ENCODE measurements at places on chromosomes 12 and 14.

DNA sequence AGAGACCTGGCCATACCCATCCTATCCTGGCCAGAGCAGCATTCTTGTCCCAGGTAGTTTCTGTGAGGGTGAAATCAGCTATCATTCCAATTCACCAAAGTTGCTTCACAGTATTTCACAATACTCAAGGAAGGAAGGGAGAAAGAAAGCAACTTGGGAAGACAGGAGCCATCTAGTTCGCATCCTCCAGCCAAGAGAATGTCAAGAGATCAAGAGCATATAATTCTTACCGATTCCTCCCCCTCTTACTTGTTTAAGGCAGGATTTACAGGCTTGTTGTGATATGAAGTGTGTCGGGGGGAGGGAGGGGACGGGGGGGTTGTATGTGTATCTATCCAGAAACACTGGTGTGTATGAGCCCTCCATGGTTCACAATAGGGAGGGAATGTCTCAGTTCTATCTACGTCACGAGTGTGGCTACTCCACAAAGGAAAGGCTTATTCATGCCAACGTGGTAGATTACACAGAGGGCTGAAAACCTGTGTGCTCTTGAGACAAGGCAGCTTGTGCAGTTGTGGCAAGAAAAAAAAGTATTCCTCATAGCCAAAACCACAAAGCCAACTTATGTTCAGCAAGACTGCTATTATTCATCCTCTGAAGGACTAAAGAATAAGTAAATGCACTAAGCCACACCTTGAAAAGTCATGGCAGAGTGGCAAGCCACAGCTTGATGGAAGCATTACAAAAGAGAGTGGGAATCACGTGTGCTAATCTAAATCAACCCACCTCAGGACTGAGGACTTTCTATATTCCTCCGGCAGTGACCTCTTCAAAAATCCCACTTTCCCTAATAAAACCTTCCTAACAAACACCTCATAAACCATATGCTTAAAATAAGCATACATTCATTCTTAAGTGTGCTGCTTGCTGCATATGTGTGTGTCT lies 35.0 kb downstream of the CORO1C start:
- no peak for DNase-seq

DNA sequence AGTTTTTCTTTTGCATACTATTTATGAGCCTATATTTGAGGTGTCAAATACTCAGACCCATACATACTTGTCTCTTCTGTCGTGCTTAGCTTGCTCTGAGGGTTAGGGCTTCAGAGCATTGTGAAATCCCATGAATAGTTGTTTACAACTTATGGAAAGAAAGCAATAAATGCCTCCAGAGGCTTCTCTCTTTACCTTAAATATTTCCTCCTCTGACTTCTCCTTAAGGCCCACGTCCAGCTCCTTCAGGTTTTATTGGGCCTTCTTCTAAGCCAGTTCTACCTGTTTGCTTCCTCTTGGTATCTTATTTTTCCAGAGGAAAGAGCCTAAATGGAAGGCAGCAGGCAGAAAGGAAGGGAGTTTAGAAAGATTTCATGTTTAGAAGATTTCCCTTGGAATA lies 218.6 kb downstream of the SPTSSA start:
- no peak for DNase-seq

DNA sequence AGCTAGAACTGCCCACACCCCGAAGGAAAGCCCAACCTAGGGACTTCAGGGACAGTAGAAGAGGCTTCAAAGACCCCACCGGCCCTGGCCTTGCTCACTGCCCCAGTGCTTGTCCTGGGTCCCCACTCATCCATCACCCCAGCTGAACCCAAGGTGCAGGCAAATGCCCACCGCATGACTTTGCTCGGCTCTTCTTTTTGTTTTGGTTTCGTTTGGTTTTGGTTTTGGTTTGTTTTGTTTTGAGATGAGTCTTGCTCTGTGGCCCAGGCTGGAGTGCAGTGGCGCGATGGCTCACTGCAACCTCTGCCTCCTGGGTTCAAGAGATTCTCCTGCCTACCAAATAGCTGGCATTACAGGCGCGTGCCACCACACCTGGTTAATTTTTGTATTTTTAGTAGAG lies 9.0 kb downstream of the CCDC85C start:
- peak; percentile 41 for DNase-seq

DNA sequence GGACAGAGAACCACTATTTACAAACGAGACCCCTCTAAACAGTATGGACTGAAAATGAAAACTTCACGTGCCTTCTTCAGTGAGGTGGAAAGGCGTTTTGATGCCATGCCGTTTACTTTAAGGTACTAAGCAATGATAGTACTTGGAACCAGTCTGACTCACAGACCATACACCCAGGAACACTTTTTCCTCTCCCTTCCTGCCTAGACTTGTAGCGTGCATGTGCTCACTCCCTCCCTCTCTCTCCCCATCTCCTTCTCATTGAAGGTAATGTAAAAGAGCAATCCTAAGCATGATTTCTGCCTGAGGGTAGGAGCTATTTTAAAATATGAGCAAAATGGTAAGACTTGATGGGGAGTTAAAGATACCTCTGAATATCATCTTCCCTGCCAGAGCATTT lies 5.9 kb upstream of the RPL41 start:
- DNase-seq = no peak

DNA sequence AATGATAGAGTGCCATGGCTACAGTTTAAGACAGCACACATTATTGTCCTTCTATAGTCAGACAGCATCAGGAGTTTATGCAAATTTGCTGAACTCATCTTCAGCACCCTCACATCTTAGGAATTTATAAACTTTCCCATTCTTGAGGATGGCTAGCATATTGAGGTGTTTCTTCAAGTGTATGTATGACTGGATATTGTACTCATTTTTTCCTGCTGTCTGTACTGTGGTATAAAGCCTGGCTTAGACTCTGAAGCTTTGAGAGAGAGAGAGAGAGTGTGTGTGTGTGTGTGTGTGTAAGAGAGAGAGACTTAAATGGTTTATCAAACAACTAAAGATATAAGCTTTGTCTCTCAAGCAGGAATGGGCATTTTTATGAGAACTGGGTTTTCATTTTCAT lies 161.6 kb downstream of the PIK3C2G start:
- no peak for DNase-seq

DNA sequence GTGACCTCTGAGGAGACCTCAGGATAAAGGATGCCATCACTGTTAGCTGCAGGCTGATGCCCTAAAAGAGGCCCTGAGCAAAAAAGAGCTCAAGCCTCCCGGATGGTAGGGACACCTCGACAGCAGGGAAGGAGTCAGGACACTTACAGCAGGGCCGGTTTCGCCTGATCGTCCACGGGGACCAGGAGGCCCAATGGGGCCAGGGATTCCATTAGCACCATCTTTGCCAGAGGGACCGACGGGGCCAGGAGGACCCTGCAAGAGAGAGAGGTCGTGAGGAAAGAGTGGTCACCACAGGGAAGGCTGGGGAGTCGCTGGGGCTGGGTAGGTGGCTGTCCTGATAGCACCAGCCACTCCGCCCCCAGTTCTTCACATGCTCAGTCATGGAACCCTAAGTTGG lies 12.4 kb downstream of the TMEM106C start:
- DNase-seq = no peak

DNA sequence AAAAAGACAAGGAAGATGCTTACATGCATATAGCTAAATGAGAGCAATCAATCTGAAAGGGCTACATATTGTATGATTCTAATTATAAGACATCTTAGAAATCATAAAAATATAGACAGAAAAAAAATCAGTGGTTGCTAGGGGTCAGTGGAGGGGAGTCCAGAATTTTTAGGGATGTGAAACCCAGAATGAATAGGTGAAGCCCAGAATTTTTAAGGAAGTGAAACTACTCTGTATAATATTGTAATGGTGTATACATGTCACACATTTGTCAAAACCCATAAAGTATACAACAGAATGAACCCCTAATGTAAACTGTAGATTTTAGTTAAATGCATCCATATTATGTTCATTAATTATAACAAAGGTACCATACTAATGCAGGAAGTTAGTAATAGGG lies 713.2 kb downstream of the FLRT2 start:
- DNase-seq = no peak

- DNase-seq = no peak
Observed at GRCh38 chr14:102971314-102971713, 48.9 kb downstream of the AMN start.

DNA sequence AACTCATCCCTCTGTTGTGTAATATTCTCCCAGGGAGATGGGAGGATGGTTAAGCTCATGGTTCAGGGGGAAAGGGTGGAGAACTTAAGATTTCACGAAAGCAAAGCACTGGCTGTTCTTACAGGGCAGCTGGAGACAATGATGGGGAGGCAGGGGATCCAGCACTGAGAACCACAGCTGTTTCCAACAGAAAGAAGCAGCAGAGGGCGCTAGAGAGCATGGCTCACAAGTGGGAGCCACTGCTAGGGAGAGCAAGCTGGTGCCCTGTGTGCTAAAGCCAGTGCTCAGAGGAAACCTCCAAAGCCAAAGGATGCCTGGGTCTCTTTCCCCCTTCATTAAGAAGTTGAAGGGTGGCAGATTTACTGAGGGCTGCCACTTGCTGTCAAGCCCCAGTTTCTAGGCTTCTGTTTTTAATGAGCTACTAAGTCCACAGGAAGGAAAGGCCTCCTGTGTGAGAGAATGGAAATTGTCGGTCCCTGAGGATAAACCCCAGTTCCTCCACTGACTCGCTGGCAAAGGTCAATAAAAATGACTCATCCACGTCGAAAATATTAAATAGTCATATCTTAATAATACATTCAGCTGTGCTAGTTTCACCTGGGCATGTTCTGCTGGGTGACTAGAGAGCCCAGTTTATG lies 199.7 kb downstream of the ANO2 start:
- DNase-seq = peak; percentile 22

GRCh38 chr14:58091883-58092630 lies 60.0 kb downstream of the ARMH4 start:
- DNase-seq = no peak

GRCh38 chr12:58818546-58818945 lies 101.8 kb downstream of the LRIG3 start:
- DNase-seq = no peak

GRCh38 chr14:99687284-99688209 lies 3.4 kb downstream of the CYP46A1 start:
- peak; percentile 19 for DNase-seq

GRCh38 chr12:66717036-66717673 lies 38.3 kb upstream of the GRIP1 start:
- DNase-seq = no peak

DNA sequence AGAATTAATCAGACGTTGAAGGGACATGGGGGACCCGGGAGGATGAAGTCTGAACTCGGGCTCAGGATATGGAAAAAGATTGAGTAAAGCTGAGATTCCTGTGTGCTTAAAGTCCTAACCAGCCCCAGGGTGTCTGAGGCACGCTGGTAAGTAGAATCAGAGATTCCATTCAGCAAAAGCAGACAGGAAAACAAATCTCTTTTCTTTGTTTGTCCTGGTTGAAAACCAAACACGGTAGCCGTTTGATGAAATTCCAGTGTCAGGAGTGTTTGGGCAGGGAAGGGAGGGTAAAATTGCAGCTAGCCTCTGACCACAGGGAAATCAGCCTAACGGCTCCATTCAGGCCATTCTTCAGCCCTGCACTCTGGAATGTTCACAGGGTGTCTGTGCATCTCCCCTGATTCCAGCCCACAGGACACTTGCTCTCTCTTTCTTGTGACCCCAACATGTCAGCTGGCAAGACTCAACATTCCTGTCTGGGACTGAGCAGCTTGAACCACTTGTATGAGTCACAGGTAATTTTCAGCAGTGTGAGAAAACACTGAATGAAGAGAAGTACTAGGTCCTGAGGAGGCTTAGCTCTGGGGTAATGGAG lies 31.0 kb downstream of the NINJ2 start:
- DNase-seq = no peak

DNA sequence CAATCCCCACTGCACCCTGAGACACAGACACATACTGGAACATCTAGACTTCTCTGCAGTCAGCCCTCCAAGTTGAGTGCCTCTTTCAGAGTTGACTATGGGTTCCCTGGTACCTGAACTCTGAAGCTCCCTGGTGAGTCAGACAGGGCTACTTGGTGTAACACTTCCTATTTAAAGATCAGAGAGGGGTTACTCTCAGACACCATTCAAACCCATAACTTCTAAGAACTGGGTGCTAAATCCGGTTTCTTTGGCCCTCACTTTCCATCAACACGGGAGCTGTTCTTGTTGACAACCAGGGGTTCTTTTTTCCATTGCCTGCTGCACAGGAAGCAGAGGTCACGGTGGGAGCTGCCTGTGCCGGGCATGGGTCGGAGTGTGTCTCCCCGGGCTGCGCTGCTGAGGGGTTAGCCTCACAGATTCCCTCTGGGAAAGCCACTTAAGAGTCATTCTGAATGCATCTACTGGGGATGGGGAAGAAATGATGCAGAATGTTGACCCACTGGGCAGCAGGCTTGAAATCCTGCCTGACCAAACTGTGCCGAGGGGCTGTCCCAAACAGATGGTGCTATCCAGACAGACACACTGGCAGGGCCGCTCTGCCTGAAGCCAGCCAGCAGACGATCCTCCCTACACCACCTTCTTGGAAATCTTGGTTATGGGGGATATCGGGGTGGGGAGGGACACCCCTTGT lies 74.1 kb downstream of the PITPNM2 start:
- peak; percentile 52 for DNase-seq

DNA sequence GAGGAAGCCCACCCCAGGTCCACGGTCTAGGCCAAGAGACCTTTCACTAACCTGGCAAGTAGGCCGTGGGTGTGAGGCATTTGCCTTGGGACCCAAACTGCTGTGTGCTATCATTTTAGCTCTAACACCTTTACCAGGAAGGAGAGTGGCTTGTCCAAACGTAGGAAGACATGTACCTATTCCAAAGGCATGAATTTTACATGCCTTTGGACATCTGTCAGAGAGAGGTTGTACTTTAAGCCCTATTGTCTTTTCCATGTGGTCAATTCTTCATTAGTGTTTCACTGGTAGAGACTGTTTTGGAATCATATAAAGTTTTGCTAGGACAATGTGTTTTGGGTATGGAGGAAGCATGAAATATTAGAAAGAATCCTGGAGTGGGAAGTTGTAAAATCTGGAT lies 148.8 kb downstream of the SLC41A2 start:
- DNase-seq = no peak

- DNase-seq = peak; percentile 68
Observed at GRCh38 chr14:49853572-49854375, 1.2 kb upstream of the NEMF start.

- no peak for DNase-seq
Observed at GRCh38 chr12:475286-475685, 15.5 kb downstream of the B4GALNT3 start.

- no peak for DNase-seq
Observed at GRCh38 chr12:2963760-2964292, 4.6 kb downstream of the TEAD4 start.

DNA sequence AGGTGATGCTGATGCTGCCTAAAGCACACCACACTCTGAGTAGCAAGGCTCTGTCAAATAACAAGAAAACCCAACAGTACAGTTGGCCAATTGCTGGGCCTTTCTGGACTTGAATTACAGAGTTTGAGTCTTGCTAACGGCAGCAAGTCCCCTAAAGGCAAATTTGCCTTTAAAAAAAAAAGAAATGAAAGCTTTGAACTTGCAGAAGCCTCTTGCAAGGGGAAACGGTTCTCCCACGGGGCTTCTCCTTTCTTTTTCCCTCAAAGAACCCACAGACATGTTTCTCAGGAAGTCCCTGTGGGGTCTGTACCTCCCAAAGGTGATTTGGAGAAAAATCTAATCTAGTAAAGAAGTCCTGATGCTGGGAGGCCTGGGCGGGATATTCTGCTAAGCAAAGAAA lies 191.3 kb upstream of the MYL2 start:
- DNase-seq = no peak

GRCh38 chr12:101733166-101733565 lies 6.1 kb downstream of the SYCP3 start:
- DNase-seq = no peak

- no peak for DNase-seq
Observed at GRCh38 chr14:103058164-103059055, 1.1 kb upstream of the CDC42BPB start.

- no peak for DNase-seq
Observed at GRCh38 chr12:31234955-31235867, 90.7 kb downstream of the SINHCAF start.

GRCh38 chr14:50171895-50172294 lies 55.5 kb upstream of the VCPKMT start:
- no peak for DNase-seq

Data from activated T-helper 2 cell treated with anti-CD3 and anti-CD28 coated beads, Interferon-gamma antibody, Interleukin-2, Interleukin-4, amounts not matched to agents 10 μg/mL and 5 μg/mL and 100 μg/mL, durations not matched to agents 14 hours and 24 hours and 36 hours (primary cell).